ENCODE measurements at places on chromosomes 3 and 15. TPM values are rescaled to one million over a fixed set of nuclear protein-coding genes. Genes with fewer than 3 reads are reported as not detected.

TMEM43 gene
- 134 TPM for total RNA-seq

RTP1 gene
- total RNA-seq, result not detected

GPR156 gene
- 2.0 TPM for total RNA-seq

MEX3B gene
- total RNA-seq, result 11.9 TPM

NAALADL2 gene
- 13.9 TPM for total RNA-seq

ADAMTSL3 gene
- 1.6 TPM for total RNA-seq

MAPKAPK3 gene
- total RNA-seq, result 58.5 TPM

ESYT3 gene
- 0.07 TPM for total RNA-seq

ARMC8 gene
- 48.5 TPM for total RNA-seq

EXD1 gene
- not detected for total RNA-seq

LRRIQ4 gene
- total RNA-seq, result 0.07 TPM

MNS1 gene
- total RNA-seq, result 0.30 TPM

THUMPD3 gene
- 57.5 TPM for total RNA-seq

CYP1A2 gene
- not detected for total RNA-seq

C3orf20 gene
- total RNA-seq, result under 0.01 TPM

ROBO2 gene
- total RNA-seq, result 0.43 TPM

DPPA4 gene
- under 0.01 TPM for total RNA-seq

DUOX1 gene
- total RNA-seq, result not detected

RBP2 gene
- total RNA-seq, result not detected

RGMA gene
- total RNA-seq, result 1.3 TPM

PPP2R3A gene
- total RNA-seq, result 9.6 TPM

FAM131A gene
- 44.6 TPM for total RNA-seq

EOMES gene
- not detected for total RNA-seq

DISP2 gene
- total RNA-seq, result 0.17 TPM

CCDC39 gene
- not detected for total RNA-seq

PLA2G4E gene
- total RNA-seq, result not detected

ANKUB1 gene
- not detected for total RNA-seq

PIERCE2 gene
- total RNA-seq, result 3.1 TPM

Measured in smooth muscle cell of the pulmonary artery (primary cell).